ENCODE measurements at places on chromosomes 16 and 17.

DNA sequence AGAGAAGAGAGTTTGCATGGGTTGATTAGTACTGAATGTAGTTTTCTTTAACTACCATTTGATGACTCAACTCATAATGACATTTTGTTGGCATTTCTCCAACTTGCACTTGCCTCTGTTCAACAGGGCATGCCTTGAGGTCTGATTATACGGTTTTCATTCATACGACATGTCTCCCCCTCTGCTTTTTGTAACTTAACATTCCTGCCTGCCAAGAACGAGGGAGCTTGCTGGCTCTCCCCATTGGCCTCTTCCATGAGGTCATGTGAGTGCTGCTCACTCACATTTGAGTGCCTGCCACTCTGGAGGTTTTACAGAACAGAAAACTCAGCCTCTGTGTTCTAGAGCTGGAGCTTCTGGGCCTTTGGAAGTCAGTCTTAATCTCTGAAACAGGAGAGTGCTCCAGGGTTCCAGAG is 19.7 kb downstream of the MAP2K6 start:
- no peak for DNase-seq

DNA sequence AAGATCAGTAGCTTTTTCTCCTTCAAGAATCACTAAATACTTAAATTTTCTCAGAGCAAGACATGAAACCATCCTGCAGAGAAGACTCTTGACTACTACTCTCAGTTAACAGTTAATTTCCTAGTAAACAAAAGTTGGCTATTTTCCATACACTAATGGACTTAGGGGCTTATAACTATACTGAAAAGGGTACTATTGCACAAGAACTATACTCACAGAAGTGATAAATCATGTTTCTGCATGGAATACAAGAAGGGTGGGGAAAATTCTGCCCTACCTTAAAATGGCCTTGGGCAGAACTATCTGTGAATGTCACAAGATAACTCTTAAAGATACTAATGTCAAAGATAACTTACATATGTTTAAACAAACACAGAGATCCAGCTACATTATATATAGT is 12.5 kb downstream of the ZNF652 start:
- DNase-seq = no peak

GRCh38 chr16:55811811-55812210 is 21.1 kb downstream of the CES1 start:
- DNase-seq = no peak

- DNase-seq = no peak
These were observed 76.0 kb downstream of the ZNF778 start for GRCh38 chr16:89293276-89294143.

GRCh38 chr17:29686993-29687590 is 64.4 kb upstream of the CORO6 start:
- no peak for DNase-seq

- DNase-seq = no peak
These were observed 18.2 kb upstream of the HP start for GRCh38 chr16:72036098-72036497.

GRCh38 chr16:69319826-69320739 is 8.9 kb downstream of the VPS4A start:
- no peak for DNase-seq

DNA sequence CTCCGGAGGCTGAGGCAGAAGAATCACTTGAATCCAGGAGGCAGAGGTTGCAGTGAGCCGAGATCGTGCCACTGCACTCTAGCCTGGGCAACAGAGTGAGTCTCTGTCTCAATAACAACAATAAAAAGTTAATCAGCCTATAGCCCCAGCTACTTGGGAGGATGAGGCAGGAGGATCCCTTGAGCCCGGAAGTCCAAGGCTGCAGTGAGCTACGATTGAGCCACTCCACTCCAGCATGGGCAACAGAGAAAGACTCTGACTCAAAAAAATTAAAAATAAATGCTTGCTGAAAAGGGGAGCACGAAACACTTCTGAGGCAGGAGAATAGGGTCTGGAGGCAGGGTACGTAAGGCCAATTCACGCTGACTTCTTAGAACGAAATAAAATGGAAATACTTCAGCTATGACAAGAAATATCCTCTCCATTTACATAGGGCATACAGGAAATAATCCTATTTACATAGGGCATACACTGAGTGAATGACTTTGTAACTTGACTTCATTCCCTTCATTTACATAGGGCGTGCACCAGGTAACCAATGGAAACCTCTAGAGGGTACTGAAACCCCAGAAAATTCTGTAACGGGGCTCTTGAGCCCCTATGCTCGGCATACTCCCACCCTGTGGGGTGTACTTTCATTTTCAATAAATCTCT is 3.2 kb upstream of the PRPSAP1 start:
- DNase-seq = no peak

DNA sequence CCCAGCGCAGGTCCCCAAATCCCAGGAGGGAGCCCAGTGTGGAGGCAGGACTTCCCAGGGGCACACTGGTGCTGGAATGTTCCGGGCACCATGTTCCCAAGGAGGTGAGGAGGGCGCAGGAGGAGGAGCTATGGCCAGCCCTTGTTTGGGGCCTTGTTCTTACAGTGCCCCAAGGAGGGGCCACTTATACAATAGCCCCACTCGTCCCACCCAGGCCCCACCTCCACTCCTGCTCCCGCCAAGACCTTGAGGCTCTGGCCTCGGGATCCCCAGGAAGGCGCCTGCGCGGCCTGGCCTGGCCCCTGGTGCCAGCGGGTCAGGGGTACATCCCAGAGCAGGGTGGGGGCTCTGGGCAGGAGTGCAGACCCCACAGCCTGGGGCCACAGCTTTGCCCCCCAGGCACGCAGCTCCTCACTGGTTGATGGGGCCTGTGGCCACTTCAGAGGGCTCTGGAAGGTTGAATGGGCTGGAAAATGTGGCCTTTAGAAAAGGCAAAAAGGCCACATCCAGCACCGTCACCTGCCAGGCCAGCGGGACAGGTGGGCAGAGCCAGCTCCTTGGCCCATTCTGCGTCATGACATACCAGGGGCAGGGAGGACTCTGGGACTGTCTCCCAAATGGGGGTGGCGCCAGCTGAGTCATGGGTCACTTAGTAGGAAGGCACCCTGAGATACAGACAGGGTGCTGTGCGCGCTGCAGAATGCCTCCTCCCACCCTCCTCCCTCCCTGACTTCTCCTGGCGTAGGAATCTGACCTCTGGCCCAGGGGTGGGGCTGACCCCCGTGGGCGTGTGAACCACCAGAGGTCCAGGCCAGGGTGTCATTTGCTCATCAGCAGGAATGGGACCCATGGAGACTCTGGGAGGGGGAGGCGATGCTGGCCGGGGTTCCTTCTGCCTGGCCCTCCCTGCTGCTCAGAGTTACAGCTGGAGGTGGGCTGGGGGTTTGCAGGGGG is 32.3 kb upstream of the PVALEF start:
- no peak for DNase-seq

DNA sequence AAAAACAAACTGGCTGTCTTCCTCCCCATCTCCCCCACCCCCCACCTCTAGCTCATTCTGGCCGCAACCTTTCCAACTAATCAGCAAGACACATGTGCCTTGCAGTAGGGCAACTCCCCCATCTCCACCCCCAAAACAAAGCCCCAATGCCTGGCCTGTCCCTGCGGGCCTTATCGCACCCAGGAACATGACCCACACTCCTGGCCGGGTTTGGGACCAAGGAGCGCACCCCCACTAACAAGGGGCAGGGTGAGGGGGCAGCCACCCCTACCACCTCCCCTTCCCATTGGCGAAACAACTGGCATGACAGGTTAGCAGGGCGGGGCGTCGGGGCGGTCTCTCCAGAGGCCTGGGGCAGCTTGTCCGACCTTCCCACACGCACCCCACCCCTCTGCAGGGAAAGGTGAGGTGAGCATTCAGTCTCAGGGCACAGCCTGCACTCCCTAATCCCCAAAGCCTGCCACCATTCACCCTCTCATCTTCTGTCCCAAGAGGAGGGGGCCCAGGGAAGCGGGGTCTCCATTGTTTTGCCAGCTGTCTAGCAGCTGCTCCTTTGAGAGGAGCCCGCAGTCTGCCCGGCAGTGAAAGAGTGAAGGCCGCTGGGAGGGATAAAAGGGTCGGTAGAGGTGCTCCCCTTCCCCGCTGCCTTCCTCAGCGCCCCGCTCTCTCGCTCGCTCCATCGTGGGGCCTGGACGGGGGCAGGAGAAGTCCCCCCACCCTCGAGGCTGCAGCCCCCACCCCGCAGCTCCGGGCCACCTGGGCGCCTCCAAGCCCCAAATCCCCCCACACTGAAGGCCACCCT is 765 bp downstream of the MYO18A start:
- peak; percentile 35 for DNase-seq

DNA sequence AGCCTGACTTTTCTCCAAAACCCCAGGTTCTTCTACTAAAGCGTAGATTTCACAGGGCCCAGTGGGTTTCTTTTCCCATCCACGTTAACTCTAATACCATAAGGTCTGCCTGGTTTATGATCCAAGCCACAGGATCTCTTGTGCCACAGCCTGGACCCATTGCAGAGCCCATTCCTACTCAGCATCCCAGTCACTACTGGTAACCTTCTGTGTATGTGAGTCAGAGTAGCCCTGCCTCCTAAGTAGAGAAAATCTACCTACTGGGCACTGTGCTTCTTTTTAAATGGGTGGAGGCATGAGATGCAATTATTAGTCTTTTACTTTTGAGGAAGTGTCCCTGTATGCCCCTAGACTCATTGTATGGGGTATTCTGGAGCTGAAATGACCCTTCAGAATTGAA is 13.5 kb downstream of the CCL11 start:
- DNase-seq = no peak

DNA sequence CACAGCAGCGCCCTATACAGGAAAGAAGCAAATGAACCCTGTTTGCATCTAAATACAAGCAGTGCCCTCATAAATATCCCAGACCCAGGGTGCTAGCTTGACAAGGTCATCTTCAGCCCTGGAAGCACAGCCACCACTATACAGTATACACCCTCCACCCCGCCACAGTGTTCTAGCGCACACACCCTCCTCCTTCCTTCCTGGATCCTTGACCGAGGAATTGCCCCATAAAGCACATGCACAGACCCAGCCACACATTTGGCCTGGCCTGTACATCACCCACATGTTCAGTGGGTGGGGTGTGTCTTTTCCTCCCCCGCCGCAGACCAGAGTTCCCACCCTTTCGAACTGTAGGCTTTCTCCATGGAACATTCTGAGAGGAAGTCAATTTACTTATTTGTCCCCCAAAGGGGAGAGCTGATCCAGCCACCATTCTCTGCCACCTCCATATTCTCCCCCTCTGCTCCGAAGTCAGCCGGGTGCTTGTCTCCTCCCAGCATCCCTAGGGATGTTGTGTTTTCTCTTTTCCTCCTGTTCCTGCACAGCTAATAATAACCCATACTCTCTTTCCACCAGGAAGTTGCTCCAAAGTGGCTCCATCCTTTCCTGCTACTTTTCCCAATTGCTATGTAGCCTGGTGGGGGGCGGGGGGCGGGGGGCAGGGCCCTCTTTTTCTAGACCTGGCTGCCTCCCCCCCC is 6.6 kb downstream of the ABI3 start:
- DNase-seq = no peak

GRCh38 chr17:16911141-16911937 is 60.6 kb downstream of the TNFRSF13B start:
- no peak for DNase-seq

GRCh38 chr17:51057534-51057933 is 63.1 kb downstream of the SPAG9 start:
- no peak for DNase-seq

GRCh38 chr16:17447101-17447569 is 23.6 kb downstream of the XYLT1 start:
- DNase-seq = no peak

DNA sequence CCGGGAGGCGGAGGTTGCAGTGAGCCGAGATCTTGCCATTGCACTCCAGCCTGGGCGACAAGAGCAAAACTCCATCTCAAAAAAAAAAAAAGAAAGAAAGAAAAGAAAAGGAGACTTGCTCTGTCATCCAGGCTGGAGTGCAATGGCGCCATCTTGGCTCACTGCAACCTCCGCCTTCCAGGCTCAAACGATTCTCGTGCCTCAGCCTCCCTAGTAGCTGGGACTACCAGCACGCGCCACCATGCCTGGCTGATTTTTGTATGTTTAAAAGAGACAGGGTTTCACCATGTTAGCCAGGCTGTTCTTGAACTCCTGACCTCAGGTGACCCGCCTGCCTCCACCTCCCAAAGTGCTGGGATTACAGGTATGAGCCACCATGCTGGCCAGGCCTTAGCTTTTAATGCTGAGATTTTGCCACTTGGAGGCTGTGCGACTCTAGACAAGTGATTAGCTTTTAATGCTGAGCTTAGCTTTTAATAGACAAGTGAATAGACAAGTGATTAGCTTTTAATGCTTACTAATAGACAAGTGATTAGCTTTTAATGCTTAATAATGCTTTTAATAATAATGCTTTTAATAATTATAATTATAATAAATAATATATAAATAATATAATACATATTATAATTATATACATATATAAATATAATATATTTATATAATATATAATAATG is 9.6 kb downstream of the LDAF1 start:
- DNase-seq = no peak

DNA sequence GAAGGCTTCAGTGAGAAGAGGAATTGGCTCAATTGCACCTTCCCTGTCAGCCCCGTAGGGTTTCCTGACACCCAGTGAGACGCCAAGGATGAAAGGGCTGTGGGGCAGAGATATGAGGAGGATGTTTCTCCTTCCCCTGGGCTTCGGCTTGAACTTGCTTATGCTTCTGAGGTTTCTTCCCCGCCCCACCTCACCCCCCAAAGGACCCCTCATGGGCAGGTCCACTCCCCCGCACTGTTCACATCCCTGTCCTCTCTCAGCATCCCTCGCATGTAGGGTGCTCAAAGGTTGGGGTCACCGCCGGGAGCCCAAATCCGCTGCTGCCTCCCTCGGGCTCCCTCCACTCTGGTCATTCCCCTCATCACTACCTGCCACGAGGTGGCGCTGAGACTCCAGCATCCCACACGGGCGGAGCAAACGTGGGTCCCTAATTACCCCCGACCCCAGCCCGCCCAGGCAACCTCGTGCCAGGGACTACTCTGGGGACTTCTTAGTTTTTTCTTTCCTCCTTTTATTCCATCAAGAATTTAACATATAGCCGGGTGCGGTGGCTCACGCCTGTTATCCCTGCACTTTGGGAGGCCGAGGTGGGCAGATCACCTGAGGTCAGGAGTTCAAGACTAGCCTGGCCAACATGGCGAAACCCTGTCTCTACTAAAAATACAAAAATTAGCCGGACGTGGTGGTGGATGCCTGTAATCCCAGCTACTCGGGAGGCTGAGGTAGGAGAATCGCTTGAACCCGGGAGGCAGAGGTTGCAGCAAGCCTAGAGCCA is 3.3 kb upstream of the TRARG1 start:
- peak; percentile 60 for DNase-seq

DNA sequence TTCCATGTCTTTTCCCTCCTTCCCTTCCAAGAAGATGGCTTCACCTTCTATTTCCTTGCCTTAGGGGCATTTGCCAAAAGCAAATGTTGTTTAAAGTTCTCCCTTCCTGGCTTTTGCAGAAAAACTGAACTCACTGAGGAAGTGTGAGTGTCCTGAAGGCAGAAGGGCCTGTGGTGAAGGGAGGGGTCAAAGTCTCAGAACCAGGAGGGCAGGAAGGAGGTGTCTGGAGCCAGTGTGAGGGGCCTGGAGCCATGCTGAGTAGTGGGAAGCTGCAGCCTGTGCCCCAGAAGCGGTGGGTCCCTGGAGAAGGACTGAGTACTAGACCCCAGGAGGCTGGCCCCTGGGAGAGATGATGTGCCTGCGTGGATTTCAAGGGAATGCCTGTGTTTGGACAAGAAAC is 23.8 kb upstream of the SUPT4H1 start:
- no peak for DNase-seq

GRCh38 chr17:28737770-28738679 is 5.8 kb upstream of the TRAF4 start:
- DNase-seq = no peak

All from D721Med (cell line).